ENCODE measurements at places on chromosomes 4 and X.

- DNase-seq, result no peak
Measured at GRCh38 chr4:995311-996026, 2.3 kb upstream of the SLC26A1 start.

DNA sequence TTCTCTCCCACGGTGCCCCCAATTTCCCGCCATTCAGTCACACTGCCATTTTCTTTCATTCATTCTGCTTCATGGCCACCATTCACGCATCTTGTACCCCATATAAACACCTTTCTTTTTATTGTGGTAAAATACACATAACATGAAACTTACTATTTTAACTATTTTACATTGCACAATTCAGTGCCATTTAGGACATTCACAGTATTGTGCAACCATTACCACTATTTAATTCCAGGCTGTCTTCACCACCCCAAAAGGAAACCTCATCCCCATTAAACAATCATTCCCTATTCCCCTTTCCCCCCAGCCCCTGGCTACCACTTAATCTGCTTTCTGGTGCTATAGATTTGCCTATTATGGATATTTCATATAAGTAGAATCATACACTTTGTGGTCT is 15.9 kb downstream of the SPACA5 start:
- DNase-seq, result no peak

DNA sequence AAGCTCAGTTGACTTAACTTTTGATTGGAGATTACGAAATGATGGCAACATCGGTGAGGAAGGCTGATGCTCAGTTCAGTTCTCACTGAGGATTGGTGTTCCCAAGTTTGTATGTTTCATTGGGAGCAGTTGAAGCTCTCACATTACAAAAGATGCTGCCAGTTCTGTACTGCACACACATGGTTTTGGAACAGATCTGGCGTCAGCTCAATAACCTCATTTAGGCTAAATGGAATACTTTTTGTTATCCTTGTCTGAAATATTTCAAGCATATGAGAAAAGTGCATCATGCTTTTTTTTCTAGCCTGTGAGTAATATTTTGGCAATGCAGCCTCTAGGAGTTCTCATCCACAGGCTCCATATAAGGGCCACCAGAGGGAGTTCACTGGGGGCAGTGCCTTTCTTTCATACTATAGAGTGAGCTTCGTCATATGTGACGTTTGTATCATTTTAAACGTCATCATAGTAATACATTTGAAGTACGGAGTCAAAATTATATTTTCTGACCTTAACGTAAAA is 4.1 kb downstream of the ENPEP start:
- no peak for DNase-seq

DNA sequence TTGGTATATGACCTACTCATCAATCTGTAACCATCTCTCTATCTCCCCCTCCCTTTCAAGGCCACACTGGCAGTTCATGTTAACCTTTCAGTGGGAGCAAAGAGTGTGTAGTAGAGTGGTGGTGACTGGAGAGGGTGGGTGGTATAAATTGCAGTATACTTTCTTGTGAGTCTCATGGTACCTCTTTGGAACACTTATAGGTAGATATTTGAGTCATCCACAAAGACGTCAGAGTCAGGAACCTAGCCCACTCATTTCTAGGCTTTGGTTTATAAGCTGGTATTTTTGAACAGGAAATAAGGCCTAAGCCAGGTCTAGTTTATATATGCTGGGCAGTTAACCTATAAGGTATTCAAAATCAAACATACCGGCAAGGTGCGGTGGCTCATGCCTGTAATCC is 36.3 kb downstream of the RLIM start:
- DNase-seq, result no peak

DNA sequence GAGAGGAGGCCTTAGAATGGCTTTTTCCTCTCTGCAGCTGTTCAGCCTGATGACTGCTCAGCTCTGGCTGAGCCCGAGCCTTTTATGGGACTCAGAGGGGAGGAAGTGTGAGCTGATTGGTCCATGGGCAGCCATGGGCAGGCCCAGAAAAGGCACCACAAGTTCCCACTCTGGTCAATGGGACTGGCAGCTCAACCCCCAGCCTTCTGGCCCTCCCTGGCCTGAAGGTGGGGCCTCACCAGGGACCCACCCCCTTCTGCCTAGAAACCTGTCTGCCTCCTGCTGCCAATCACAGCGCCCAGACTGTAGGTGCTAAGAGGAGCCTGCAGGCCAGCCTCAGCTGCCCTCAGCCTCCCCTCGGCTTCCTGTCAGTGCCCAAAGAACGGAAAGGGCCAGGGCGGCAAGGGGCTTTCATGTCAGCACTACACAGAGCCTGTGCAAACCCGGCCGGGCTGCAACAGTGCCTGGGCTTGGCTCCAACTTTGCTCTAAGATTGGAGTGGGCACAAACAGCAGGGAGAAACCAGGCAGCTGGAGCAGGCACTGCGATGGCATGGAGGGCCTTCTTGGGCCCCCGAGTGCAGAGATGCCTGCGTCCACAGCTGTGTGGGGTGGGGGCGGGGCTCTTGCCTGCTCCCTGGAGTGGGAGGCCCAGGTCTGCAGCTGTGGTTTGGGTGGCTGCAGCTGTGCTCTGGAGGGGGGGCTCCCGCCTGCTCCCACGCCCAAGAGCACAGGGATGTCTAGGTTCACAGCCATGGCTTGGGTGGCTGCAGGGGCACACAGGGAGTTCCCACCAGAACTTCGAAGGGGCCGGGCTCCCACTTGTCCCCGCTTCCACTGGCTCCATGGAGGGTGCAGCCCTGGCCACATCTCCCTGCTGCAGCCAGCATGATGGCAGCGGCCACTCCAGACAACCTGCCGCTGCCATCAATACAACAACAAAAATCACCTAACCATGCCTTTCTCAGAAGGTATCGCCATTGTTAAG is 92.6 kb downstream of the NXF2 start:
- DNase-seq, result no peak

GRCh38 chr4:125317525-125317877 is 2.7 kb downstream of the FAT4 start:
- no peak for DNase-seq

GRCh38 chr4:102723511-102723910 is 37.3 kb downstream of the MANBA start:
- DNase-seq, result no peak

GRCh38 chr4:42225286-42225685 is 72.8 kb upstream of the BEND4 start:
- no peak for DNase-seq

- no peak for DNase-seq
Measured at GRCh38 chr4:107876099-107876498, 51.4 kb downstream of the SGMS2 start.

GRCh38 chr4:26157541-26157940 is 163.3 kb upstream of the RBPJ start:
- no peak for DNase-seq

DNA sequence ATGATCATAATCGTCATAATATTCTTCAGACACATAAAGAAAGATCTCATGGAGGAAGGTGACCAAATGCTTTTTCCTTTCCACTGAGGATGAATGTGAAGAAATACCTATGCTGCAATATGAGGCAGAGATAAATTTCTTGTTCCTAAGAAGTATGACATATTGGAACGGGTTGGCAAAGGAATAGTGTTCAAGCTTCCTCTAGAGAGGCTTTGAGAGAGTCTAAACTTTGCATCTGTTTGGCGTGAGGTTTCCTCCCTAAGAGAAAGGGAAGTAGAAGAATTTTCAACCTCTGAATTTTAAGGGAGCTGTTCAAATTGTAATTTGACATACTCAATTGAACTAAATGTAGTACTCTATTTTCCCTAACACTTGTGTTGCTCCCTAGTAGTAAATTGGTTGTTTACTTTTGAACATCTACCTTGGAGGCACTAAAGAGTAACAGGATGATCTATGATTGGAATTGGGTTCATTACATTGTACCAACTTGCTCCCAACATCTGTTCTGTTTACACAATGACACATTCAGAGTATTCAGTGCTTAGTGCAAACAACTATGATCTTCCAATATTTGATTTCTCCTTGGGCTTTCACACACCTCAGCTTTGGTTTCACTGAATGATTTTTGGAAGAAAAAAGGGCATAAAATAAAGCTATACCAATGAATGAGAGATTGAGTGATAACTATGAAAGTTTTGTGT is 122.0 kb downstream of the CORIN start:
- DNase-seq, result no peak

GRCh38 chr4:67674098-67674497 is 26.9 kb downstream of the UBA6 start:
- no peak for DNase-seq

DNA sequence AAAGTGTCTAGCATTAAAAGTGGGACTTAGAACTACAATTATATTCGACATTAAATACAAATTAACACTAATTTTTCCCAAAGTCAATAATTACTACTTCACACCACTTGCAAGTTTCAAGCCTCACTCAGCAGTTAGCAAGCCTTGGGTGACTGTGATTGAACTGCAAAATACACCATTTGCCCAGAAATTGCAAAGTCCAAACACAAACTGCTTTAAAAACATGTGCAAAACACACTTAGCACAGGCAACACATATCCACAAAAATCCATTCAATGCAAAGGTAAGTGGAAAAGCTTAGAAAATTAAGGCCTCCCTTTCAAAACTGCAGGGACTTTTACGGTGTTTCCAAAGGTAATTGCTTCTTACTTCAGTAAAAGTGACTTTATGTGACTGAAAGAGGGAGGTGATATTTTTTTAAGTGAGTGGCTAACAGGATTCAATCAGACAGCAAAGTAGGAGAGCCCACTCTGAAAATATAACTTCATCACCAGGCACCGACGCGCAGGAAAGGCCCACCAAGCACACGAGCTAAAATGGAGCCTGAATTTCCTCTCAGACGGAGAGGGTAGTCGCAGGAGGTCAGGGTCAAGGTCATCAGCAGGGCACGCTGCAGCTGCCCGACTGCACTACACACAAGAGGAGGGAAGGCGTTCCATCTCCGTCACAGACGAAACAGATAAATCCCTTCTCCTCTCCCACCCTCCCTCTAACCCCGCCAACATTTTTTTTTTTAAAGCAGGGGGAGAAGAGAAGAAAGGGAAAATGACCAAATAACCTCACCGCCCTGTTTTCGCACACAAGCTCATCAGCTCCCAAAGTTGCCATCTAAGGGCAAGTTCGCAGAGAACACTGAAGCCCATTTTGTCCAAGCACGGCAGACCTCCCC is 3.1 kb downstream of the ZNF827 start:
- no peak for DNase-seq

DNA sequence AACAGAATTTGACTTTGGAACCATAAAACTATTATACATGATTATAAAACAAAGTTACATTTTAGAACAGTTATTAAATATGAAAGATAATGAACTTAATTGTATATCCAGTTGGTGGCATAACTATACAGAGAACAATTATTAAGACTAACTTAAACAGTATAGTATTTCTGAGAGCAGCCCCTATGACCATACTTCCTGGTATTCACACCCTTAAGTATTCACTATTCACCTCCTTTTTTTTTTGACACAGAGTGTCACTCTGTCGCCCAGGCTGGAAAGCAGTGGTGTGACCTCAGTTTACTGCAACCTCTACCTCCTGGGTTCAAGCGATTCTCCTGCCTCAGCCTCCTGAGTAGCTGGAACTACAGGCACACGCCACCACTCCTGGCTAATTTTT is 74.5 kb downstream of the FRYL start:
- no peak for DNase-seq

GRCh38 chr4:12723849-12724447 is 760.2 kb downstream of the RAB28 start:
- no peak for DNase-seq

DNA sequence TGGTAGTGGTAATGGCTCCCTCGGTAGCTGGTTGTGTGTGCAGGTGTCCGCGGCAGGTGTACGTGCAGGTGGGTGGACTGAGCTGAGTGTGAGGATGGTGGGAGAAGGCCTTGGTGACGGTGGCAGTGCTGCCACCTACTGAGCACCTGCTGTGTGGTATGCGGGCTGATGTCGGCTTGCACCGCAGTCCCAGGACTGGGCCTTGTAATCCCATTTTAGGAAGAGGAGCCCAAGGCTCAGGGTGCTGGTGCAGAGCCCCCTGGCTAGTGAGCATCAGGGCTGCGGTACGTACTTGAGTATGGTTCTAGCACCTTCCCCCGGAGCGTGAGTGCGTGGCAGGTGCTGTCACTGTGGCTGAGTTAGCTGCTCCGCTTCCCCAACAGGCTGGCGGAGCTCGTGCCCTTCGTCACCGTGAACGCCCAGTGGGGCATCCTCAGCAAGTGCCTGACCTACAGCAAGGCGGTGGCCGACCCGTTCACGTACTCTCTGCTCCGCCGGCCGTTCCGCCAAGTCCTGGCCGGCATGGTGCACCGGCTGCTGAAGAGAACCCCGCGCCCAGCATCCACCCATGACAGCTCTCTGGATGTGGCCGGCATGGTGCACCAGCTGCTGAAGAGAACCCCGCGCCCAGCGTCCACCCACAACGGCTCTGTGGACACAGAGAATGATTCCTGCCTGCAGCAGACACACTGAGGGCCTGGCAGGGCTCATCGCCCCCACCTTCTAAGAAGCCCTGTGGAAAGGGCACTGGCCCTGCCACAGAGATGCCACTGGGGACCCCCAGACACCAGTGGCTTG is 5.7 kb upstream of the CPZ start:
- no peak for DNase-seq

DNA sequence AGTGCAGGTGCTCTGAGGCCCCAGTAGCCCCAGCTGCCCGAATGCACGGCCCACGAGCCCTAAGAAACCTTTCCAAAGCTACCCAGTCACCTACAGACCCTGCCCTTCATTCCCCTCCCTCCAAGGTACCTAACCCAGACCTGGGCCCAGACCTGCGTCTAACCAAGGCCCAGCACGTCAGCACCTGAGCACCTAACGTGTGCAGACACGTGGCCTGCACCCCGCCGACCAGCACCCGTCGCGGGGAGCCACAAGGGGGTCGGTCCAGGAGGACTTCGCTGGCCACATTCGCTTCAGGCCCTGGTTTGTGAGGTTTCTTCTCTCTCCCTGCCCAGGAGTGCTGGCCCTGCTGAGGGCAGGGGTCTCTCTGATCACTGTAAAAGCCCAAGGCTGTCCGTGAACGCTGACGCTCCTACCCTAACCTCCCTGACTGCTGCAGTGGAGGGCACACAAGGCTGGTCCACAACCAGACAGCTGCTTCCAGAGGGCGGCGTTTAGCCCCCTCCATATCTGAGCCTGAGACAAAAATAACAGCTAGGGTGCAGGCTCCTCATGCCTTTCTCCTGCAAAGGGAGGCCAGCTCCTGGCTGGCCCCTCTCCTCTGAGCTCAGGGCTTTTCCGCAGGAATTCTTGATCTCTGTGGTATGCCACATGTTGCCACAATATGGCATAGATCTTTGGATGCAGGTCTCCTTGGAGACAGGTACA is 31.8 kb downstream of the WDR1 start:
- no peak for DNase-seq

DNA sequence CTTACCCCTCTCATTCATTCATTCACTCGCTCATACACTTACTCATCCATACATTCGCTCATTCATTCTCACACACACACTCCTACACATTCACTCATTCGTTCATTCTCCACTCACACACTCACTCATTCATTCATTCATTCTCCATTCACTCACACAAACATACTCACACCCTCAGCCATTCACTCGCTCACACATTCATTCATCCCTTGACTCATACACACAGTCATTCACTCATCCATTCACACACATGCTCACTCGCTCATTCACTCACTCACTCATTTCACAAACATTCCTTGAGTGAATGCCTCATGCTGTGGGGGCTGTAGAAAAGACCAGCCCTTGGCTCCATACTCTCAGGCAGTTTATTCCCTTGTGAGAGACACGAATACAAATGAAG is 151.1 kb upstream of the MAMLD1 start:
- no peak for DNase-seq

- DNase-seq, result peak; percentile 25
Measured at GRCh38 chrX:103687073-103687695, 685 bp upstream of the MORF4L2 start.

GRCh38 chr4:52837716-52838558 is 24.2 kb upstream of the RASL11B start:
- DNase-seq, result no peak
